ENCODE measurements at places on chromosomes 6 and 20.

DNA sequence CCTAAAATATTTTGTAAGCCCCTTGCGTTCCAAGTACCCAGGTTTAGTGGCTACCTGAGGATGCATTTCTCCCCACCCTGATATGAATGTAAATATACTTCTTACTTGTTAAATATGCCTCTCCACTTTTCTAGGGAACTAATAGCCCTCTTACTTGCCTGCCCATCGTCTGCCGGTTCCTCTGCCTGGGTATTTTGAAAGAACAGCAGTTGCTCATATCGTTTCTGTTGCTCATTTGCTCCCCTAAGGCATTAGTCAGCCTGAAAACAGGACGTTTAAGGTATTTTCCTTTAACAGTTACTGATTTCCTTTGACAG lies 141.3 kb upstream of the CARMIL1 start:
- no peak for DNase-seq

DNA sequence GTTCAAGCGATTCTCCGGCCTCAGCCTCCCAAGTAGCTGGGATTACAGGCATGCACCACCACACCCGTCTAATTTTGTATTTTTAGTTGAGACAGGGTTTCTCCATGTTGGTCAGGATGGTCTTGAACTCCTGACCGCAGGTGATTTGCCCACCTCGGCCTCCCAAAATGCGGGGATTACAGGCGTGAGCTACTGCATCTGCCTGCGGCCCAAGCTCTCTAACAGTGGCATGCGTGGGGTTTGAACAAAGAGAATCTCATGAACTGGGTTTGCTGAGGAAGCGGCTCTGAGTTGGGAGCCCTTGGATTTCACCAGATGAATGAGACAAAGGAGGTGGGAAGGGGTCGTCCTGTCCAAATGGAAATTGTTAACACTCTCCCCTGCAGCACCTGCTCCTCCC lies 33.2 kb upstream of the CD83 start:
- DNase-seq: no peak

GRCh38 chr6:6997263-6998193 lies 110.2 kb upstream of the RREB1 start:
- DNase-seq: no peak

GRCh38 chr6:160194808-160195207 lies 63.8 kb downstream of the SLC22A2 start:
- DNase-seq: no peak

GRCh38 chr6:167481307-167481926 lies 156.5 kb downstream of the TTLL2 start:
- DNase-seq: no peak

GRCh38 chr6:4910037-4910760 lies 93.6 kb downstream of the RPP40 start:
- DNase-seq: peak; percentile 40

DNA sequence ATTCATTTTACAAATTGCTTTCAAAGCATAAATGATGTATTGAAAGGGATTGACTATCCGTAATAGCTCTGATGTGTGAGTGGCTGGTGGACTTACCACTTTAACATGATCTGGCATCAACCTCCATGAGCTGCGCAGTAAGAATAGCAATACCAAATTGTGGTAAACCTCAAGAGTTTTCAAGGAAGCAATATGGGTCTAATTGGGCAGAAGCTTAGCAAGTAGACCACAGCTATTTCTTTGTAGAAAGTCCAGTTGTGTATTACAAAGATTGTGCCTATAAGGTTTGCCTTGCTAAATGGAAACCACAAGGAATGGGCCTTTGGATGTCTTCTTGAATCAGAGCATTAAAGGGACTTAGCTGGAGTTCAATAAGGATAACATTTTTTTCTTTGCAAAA lies 736.6 kb downstream of the KIF16B start:
- DNase-seq: no peak

DNA sequence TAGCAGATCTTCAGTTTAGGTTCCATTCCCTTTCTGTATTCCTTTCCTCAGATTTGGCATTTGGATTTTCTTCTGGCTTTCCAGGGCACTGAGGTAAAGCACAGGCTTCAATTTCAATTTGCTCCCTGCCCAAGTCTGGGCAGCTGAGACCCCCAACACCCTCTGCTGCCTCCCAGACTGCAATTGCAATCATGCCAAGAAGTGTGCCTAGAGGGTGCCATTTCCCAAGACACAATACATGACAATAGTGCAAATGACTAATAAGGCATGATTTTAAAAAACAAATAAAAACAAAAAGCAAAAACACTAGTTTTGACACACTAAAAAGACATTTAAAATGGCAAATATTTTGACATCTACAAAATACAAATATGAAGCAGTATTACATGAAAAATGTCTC lies 364.8 kb downstream of the EPM2A start:
- DNase-seq: no peak

- no peak for DNase-seq
Measured at GRCh38 chr6:95519228-95520037, 57.9 kb upstream of the MANEA start.

DNA sequence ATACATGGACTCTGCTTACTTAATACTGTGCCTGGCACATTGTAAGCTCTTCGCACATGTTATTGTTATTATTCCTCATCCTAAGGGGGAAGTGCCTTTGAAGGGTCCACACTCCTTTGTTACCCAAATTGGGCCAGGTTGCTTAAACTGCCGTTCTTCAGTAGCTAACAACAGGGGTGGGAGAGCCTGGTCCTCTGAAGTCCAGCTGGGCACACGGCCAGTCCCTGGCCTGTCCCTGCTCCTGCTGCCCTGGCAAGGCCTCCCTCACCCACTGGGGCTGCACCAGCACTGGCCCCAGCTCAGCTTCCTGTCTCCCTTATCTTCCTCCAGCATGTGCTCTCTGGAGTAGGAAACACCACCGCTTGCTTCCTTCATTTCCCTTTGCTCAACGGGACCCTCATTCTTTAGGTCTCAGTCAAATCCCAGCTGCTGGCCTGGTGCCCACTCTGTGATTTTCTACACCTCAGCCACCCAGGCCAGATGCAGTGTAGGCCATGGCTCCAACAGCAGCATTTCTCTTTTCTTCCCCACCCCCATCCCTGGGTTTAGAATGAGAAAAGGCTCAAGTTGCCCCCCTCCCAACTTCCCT lies 5.5 kb upstream of the PROCR start:
- no peak for DNase-seq

DNA sequence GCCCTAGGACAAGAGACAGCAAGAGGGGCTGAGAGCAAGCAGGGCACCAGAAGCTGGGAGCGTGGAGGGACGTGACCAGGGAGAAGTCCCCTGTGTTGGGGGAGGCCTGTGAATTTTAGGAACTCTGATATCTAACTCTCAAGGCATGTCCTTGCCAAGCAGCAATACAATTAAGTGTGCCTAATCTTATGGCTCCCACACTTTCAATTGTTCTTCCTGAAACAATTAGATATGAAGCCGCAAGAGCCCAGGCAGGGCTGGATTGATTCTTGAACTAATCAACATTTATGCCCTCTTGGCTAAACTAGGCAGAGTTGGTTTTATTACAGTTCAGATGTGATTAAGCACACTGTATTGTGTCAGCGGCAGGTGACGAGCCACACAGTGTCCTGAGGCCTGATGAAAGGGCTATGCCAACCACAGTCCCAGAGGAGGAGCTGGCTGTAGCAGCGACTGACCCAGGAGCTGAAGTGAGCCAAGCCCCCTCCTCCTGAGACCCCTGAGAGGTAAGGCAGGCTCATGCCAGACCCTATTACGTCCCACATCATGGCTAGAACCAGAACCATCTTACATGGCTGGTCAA lies 4.2 kb upstream of the MAVS start:
- DNase-seq: peak; percentile 66

- DNase-seq: no peak
Measured at GRCh38 chr6:251920-252319, 40.4 kb upstream of the DUSP22 start.

GRCh38 chr6:144285548-144285797 lies 338 bp downstream of the UTRN start:
- no peak for DNase-seq

DNA sequence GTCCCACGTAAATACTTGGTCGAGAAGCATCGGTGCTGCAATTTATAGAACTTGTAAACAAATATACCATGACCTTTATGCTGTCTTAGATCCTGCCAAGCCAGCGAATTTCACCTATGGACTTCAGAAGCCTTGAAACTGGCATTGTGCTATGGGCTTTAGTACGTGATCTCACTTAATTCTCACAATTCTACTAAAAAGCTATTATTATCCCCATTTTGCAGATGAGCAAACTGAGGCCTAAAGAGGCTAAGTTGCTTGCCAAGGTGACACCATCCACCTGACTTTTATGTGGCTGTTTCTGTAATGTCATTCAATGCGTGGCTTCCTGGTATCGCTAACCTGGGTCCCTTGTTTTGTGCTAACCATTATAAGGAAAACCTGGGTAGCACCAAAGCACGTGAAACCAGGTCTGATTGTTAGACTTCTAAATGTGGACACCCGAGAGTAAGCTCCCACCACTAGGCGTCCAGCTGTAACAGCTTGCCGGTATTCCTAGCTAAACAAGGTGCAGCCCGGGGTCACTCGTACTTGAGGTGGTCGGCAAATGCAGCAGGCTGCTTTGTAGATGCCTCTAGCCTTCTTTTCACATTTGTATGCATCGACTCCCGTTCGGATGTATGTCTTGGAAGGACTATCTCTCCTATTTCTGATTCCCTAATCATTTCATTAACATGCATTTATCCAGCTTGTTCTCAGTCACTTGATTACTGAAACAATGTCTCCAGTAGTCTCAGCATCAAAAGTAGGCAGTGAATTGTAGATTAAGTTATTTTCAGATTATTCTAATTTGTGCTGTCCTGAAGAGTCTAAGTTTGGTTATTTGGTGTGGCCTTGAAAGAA lies 1.1 kb downstream of the SYNJ2 start:
- peak; percentile 48 for DNase-seq

DNA sequence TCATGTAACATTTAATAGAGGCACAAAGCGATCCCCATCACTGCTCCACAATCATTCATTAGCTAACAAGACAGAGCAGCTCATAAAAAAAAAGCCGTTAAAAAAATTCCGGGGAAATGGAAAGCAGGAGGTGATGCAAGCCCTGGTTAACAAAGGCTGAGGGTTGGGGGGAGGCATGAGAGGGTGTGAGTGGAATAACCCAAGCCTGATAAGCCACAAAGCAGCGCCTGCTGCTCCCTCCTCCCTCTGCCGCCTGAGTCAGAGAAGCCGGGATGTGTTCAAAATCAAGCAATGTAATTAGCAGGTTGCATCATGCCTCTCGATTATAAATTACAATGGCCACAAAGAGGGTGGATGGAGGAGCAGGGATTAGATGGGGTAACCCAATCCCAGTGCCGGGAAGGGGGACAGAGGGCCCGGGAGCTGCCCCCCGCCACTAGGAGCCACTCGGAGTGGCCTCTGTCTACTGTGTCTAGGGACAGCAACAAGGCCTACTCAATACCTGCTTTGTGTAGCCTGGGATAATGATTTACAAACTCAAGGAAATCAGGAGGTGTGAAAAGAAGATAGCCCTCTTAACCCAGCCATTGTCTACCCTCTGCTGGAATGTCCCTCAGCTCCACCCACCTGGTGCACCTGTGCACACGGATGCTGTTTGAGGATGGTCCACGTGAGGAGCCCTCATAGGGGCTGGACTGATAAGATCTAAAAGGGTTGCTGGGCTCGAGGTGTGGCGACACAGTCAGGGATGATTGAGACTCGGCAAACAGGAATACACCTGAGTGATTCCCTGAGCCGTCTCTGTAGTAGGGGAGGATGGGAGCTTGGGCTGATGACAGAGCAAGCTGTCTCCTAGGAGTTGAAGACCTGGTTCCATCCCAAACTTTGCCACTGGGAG lies 156.9 kb downstream of the VEGFA start:
- peak; percentile 74 for DNase-seq

- DNase-seq: no peak
Measured at GRCh38 chr6:54366667-54367327, 58.6 kb downstream of the TINAG start.

DNA sequence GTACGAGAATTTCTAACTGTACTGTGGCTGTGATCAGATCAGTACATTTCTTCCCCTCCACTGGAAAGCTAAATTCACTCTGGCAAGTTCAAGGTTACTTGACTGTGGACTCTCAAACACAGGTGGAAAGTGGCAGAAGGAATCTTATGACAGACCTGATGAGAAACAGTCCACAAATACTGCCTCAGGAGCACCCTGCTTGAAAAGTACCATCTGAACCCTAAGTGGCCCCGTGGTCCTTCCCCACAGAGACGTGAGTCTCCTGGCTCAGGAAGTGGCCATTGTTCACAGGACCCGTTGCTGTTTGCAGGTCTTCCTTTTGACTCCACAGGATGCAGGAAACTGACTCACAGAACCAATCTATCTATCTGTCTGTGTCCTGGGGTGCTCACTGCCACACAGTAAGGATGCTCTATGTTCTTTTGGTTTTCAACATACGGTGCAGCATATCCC lies 47.5 kb upstream of the NHSL1 start:
- DNase-seq: no peak

DNA sequence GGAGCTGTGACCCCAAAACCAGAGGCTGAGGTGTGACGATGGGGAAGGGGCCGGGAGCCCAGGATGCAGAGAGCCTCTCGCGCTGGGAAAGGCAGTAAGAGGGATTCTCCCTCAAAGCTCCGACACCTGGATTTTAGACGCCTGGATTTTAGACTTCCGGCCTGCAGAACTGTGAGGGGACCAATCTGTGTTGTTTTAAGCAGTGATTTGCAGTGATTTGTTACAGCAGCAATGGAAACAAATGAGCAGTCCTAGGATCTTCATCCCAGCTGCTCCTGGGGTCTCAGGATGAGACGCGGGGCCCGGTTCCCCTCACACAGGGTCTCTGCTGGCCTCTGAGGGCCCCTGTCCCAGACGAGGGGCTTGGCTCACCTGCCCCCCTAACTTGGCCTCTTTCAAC lies 365.5 kb downstream of the THBS2 start:
- DNase-seq: no peak

GRCh38 chr6:82217018-82217586 lies 30.4 kb downstream of the IBTK start:
- DNase-seq: no peak

DNA sequence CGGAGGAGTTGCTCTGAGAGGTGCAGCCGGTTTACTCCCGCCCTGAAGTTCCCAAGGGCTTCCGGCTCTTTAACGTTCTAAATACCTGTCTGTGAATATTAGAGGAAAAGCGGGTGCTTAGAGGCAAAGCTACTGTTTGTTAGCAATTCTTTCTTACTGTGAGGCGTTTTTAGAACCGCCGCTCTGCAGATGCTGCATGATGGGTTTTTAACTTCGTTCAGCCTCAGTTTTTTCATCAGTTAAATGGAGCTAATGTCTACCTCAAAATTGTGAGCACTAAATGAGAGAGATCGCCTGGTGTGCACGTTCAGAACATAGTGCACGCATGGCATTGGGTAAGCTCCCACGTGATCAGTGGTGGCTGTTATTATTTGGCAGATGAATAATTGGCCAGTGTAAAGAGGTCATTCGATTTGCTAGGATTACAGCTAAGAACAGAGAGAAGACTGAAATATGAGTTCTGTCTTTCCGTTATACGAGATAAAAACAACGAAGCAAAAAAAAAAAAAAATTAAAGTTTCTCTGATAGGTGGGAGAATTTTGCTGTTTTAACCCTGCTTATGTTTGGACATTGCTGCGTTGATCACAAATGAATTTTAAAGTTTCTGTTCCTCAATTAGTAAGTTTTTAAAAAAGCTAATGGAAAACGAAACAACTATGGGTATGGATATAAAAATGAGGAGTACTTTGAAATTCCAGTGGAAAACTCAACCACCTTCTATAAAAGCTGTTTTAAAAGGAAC lies 660 bp upstream of the TFB1M start:
- peak; percentile 63 for DNase-seq

All from transverse colon (tissue), 4 donors.